ENCODE measurements at places on chromosomes 3 and 15. TPM values are rescaled to one million over a fixed set of nuclear protein-coding genes. Genes with fewer than 3 reads are reported as not detected.

DNA sequence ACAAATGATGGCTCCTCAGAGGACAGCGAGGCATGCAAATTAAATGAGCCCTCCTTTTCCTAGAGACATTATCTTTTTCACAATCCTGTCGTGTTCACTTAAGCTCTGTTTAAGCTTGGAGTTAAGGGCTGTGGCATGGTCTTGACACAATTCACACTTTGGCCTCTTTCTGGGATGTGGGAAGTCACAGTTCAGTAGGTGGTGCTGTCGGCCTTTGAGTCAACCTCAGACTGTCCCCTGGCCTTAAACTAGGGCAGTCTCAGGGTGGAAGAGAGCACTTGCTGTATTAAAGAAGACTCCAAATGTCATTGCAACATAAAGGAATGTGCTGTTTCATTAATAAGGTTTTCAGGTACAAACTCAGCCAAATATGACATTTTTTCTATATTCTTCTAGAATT, 351.0 kb downstream of the MCTP2 start:
- DNase-seq = no peak

GRCh38 chr3:62242831-62243509, 130.4 kb downstream of the FEZF2 start:
- DNase-seq = no peak

DNA sequence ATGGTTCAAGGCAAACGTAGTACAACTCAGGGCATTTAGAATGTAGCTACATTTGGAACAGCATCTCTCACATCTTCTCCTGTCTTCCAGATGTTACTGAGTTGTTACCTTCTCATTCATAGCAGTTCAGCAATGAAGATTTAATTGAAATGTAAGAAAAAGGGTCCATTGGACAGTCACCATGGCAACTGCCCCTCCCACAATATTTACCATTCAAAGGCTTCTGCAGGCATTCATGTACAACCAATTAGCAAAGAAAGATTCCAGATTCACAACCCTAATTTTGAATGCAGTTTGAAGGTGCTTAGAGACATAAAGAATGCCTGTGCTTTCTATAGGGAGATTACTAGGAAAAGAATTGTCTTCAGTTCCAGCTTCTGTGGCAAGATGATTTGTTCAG, 22.2 kb downstream of the SCN11A start:
- no peak for DNase-seq

COLQ gene
- 0.19 TPM for polyA plus RNA-seq

DNA sequence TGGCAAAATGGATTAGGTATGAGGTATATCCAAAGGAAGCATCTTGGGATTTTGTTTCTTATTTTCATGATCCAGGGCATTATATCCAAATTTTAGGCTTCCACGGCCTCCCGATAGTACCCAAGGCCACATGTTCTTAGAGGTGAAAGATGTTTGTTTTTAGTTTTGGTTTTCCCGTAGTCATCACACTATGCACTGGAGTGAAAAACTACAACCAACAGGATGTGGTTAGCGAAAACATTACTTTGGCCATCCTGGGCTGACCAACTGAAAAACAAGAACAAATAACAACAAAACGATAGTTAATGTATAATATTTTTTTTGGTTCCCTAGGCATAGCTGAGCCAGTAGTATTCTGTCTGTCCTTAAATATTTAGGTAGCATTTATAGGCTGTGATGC, 749.7 kb downstream of the GRM7 start:
- DNase-seq = no peak
